ENCODE measurements at places on chromosomes 3 and 15.

- no peak for DNase-seq
Measured at GRCh38 chr3:17154221-17154620, 269.5 kb downstream of the PLCL2 start.

DNA sequence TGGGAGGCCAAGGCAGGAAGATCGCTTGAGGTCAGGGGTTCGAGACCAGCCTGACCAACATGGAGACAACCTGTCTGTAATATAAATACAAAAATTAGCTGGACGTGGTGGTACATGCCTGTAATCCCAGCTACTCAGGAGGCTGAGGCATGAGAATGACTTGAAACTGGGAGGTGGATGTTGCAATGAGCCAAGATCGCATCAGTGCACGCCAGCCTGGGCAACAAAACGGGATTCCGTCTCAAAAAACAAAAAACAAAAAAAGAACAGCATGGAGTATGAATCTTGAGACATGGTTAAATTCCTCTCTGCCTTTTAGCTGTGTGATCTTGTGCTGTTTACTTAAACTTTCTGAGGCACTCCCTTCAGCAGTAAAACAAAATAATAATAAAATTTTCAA lies 244.9 kb downstream of the FGF12 start:
- no peak for DNase-seq

DNA sequence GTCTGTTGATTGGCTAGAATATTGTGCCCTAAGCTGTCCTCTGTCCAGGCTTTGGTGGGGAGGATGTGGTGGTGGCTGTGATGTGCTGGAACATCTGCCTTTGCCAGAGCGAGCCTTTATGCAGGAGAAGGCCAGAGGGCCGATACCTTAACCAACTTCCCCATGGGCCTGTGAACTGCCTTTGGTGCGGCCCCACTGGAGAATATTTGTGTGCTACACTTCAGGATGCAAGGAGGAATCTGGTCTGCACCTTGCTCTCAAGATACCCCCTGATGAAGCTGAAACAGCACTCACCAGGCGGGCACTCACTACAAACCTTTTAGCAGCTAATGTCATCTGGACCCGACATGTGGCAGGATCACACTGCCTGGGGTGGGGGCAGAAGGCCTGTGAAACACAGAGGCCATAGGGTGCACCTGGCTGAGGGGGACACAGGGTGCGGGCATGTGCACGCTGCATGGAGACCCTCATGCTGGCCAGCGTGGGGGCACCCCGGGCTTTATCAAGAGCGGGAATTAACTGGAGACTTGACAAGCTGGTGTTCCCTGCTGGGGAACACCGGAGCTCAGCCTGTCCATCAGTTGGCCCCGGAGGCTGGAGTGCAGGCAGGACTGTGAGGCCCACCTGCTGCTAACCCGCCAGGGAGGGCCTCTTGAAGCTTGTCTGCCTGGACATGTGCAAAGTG lies 16.4 kb downstream of the PRR23E start:
- DNase-seq, result no peak

DNA sequence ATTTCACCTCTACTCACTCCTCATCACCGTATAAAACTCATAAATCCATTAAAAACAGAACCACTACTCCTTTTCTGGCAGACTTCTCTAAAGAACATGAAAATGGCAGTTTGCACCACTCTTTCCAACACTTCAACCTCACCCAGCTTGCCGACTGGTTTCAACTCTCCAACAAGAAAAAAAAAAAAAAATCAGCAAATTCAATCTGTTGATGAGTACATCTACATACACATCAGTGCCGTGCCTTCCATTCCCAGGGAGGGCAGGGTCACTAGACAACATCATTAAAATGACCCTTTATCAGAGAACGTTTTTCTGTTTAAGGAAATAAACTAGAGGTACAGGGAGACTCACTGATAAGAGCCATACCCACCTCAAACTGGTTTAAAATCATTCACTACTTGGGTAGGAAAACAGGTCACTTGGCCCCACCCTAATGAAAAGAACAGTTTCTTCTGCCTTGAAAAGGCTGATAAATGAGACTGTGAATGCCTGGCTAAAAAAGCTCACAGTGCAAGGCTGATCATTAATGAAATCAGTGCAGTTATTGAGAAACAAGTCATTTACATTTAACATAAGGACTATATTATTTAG lies 6.0 kb downstream of the ANXA2 start:
- DNase-seq, result no peak

- DNase-seq, result no peak
Measured at GRCh38 chr3:129549805-129550204, 6.8 kb downstream of the H1-8 start.

GRCh38 chr3:167521006-167521355 lies 47.1 kb upstream of the SERPINI2 start:
- no peak for DNase-seq

DNA sequence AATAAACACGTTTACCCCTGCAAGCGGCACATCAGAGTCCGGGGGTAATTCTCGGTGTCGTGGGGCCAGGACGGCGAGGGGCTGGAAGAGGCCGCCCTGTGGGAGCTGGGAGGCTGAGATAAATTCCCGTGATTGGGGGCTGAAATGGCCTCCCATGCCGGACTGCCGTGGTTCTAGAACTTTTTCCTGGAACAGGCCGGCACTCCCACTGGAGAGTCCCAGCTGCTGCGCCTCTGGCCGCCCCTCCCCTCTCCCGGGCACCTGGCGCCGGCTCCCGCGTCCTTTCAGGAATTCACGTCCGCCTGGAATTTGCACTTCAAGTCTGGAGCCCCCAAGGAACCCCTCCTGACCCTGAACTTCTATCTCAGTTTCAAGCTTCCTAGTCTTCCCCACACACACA lies 10.8 kb upstream of the LRRC2 start:
- DNase-seq, result peak; percentile 55

DNA sequence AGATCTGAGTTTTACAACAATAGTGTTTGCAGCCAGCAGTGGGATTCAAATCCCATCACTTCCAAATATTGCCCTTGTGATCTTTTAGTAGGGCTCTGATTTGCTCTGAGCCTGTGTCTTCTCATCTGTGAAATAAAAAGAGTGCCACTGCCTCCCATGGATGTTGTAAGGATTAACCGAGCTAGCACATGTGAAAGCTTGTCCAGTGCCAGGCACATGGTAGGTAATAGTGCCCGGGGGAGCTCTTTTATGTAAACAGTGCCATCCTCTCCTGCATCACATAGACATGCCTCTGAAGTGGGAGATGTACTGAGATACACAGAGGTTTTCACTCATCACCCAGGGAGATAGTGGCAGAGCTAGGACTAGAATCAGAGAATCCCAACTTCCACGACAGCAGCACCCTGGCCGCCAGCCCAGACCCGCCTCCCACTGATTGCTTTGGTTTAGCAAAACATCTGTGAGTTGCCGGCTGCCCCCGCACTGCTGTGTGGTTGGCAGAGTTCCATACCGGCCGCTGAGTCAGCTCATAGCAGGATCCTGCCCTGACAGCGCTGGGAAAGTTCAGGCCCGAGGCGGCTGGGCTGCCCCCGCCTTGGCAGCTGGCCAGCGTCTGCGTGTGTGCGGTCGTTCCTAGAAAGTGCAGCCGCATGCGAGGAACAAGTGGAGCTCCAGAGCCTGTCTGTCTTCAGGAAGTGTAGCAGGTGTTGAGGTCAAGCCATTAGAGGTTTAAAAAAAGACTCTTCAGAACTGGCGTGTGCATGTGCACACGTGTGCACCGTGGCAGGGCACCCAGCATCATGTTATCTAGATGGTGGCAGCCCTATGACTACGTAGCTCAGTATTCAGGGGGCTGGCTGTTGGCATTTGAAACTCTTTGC lies 5.0 kb downstream of the ARID3B start:
- peak; percentile 28 for DNase-seq

DNA sequence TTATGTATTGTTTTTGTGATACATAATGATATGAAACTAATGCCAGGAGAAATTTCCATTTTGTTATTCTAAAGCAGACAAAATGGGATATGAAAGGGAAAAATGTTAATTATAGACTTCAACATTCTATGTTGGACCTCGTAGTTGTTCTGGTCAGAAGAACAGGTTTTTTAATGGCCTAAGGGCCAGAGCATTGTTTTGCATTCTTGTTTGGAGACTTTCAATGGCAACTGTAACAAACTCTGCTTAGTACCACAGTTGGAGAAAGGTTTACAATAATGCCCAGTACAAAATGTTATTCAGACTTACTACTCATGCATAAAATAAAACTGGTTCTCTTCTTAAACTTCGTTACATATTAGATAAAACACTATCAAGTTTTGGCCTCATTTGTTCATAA lies 12.2 kb downstream of the PPARG start:
- DNase-seq, result no peak

- DNase-seq, result no peak
Measured at GRCh38 chr3:143975554-143976152, 4.0 kb downstream of the DIPK2A start.

DNA sequence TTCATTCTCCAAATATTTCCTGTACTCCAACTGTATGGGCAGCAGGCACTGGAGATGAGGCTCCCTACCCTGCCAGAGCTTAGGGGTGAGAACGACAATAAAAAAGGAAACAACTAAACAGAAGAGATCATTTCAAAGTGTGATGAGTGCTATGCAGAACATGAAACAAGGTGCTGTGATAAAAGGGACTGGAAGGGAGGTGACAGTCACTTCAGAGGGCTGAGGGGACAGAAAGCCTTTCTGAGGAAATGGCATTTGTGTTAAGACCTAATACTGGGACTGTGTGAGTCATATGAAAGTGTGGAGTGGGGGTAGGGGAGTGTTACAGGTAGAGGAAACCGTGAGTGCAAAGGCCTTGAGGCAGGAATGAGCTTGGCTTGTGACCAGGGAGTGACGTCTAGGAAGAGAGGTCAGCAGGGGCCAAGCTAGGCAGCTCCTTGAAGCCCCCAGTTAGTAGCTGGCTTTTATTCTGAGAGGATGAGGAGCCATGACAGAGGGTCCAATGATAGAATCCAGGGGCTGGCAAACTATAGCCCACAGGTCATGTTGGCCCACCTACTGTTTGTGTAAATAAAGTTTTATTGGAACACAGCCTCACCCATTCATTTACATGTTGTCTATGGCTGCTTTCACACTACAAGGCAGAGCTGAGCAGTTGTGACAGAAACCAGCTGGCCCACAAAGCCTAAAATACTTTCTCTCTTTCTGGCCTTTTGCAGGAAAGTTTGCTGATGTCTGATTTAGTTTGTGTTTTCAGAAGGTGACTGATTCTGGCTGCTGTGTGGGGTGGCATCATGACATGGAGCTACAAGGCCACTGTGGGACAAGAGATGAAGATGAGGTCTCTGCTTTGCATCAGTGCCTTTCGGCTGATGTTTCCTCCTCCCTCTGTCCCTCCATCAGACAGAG lies 56.6 kb downstream of the LSM3 start:
- DNase-seq, result no peak

DNA sequence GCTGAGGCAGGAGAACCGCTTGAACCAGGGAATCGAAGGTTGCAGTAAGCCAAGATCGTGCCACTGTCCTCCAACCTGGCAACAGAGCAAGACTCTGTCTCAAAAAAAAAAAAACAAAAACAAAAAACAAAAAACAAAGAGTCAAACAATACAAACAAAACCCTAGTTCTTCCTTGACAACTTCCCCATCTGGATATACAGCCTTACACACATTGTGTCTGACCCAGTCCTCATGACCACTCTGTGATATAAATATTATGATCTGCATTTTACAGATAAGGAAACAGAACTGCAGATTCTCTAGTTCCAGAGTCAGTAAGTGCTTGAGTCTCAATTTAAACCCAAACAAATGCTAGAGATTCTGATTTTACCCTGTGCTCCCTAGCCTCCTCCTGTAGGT lies 4.8 kb upstream of the ESYT3 start:
- DNase-seq, result no peak

DNA sequence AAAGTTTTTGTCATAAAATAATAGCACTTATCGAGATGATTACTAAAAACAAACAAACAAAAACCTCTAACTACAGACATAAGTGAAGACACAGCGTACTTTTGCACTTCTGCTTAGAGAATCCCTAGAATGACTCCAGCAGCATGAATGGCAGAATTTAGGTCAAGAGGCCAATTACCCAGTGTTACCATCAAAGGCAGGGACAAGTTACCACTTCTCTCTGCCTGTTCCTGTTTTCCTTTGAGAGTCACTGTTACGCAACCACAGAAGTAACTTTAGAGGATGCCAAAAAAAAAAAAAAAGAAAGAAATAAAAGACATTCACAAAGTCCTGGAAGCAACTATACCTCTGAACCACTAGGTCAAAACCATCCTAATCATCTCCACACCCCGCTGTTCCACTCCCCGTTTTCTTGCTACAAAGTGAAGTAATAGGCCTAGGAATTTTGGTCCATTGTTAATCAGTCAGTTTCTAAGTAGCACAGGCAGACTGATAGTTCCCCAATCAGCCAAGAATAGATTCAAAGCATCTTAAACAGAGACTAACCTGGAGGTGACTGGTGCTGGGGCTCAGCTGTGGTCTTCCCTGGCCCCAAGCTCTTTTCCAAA lies 41.9 kb downstream of the FMN1 start:
- DNase-seq, result no peak

- no peak for DNase-seq
Measured at GRCh38 chr3:156702367-156702766, 28.0 kb downstream of the TIPARP start.

DNA sequence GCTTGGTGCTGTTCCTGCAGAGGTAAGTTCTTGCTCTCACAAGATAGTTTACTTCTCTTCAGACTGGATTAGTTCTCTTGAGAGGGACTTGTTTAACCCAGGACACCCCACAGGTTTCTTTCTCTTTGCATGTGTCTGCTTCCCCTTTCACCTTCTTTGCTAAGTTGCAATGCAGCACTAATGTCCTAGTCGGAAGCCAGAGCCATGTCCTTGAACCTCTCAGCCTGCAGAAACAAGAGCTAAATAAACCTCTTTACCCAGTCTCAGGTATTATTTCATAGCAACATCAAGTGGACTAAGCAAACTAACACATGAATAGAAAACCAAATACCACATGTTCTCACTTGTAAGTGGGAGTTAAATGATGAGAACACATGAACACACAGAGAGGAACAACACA lies 915.2 kb downstream of the NSUN3 start:
- no peak for DNase-seq

- DNase-seq, result no peak
Measured at GRCh38 chr15:41215708-41216107, 14.8 kb downstream of the EXD1 start.

GRCh38 chr15:73922186-73923151 lies 3.8 kb upstream of the LOXL1 start:
- peak; percentile 61 for DNase-seq

- DNase-seq, result peak; percentile 56
Measured at GRCh38 chr3:177300039-177300833, 103.0 kb upstream of the TBL1XR1 start.

DNA sequence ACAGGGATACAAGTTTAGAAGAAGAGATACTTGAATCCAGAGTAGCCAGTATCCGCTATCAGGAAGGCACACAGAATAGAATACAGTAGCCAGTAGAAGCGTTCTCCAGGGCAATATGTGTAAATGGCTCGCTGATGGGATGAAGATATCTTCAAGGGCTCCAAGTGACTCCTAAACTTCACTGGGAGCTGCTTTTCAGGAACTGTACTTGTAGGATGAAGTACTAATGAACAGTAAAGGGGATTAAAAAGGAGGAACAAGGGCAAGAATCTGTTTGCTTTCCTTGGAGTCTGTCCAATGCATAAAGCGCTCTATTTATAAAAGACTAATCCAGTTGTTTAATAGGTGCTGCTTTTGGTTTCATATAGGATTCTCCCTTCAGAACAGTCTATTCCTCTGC lies 78.4 kb downstream of the THRB start:
- no peak for DNase-seq

Measured in nephron progenitor cell (in vitro differentiated cells).